ENCODE measurements at places on chromosomes 3 and 15.
A peak's percentile ranks its signal among the peaks of the same experiment; 100 is the strongest.

DNA sequence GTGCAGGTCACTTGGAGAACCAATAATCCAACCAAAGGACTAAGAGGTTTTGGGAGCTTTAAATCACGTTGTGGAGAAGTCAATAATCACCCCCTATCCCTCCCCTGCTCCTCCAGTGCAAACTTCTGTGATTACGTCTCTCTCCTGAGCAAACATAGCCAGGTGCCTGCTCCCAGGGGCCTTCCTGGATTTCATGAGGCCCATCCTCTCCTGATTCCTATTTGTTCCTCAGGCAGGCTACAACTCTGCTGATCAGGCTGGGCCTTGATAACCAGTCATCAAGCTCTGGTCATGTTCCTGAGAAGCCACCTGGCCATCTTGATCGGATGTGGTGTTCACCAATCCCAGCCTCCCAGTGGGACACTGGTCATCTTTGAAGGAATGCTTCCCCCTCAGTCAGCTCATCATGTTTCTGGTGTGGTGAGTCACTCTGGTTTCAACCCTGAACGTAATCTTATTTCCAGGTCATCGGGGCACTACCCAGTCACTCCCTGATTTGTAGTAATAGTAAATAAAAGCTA is 2.9 kb upstream of the ZNF710 start:
- DNase-seq: no peak
- H3K27ac ChIP-seq: peak overlapping the region; percentile 78

DNA sequence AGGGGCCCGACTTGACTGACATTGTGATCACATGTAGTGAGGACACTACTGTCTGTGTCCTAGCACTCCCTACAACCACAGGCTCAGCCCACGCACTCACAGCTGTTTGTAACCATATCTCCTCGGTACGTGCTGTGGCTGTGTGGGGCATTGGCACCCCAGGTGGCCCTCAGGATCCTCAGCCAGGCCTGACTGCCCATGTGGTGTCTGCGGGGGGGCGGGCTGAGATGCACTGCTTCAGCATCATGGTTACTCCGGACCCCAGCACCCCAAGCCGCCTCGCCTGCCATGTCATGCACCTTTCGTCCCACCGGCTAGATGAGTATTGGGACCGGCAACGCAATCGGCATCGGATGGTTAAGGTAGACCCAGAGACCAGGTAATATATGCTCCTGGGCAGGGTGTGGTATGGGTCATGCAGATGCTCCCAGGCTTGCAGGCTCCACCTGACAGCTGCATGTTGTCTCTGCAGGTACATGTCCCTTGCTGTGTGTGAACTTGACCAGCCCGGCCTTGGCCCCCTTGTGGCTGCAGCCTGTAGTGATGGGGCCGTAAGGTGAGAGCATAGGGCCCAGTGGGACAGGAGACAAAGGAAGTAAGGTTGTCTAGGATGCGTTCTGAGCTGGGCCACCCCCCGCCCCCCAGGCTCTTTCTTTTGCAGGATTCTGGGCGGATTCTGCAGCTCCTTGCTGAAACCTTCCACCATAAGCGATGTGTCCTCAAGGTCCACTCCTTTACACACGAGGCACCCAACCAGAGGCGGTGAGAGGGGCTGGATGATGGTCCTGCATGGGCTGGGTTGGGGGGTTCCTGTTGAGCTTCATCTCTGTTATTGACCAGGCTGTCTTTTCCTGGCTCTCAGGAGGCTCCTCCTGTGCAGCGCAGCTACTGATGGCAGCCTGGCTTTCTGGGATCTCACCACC is 4.4 kb downstream of the DALRD3 start:
- no peaks in the 10 kb centered on the region for H3K27me3 ChIP-seq
- H3K4me1 ChIP-seq: peaks cover 11% of the 10 kb centered on the region
- peaks cover 36% of the 10 kb centered on the region for H3K36me3 ChIP-seq
- no peak overlapping the region for H3K27ac ChIP-seq

GRCh38 chr3:175748087-175748730 is 889.1 kb downstream of the NAALADL2 start:
- H3K4me3 ChIP-seq: no peak overlapping the region
- DNase-seq: no peak
- H3K4me1 ChIP-seq: peaks cover 24% of the 10 kb centered on the region
- no peak overlapping the region for H3K27ac ChIP-seq
- no peaks in the 10 kb centered on the region for H3K27me3 ChIP-seq
- H3K36me3 ChIP-seq: no peaks in the 10 kb centered on the region

GRCh38 chr3:73427048-73427706 is 197.6 kb downstream of the PDZRN3 start:
- no peak overlapping the region for H3K4me3 ChIP-seq
- H3K4me1 ChIP-seq: peaks cover 27% of the 10 kb centered on the region
- no peak for DNase-seq
- peaks cover under 1% of the 10 kb centered on the region for H3K36me3 ChIP-seq
- no peaks in the 10 kb centered on the region for H3K27me3 ChIP-seq

GRCh38 chr15:81809543-81809942 is 236.3 kb downstream of the MEX3B start:
- DNase-seq: peak; percentile 41
- peaks cover 9% of the 10 kb centered on the region for H3K4me1 ChIP-seq
- no peak overlapping the region for H3K4me3 ChIP-seq
- no peaks in the 10 kb centered on the region for H3K36me3 ChIP-seq
- peak overlapping the region; percentile 32 for H3K27ac ChIP-seq
- no peaks in the 10 kb centered on the region for H3K27me3 ChIP-seq

- no peak overlapping the region for H3K27ac ChIP-seq
- H3K4me1 ChIP-seq: peaks cover 15% of the 10 kb centered on the region
- no peak overlapping the region for H3K4me3 ChIP-seq
- H3K36me3 ChIP-seq: peaks cover 22% of the 10 kb centered on the region
- no peak for DNase-seq
These were observed 150.5 kb downstream of the CFAP20DC start for GRCh38 chr3:58899159-58899952.

- no peaks in the 10 kb centered on the region for H3K36me3 ChIP-seq
- H3K4me3 ChIP-seq: peak overlapping the region; percentile 44
- H3K27ac ChIP-seq: peak overlapping the region; percentile 81
- no peak for DNase-seq
- H3K27me3 ChIP-seq: no peaks in the 10 kb centered on the region
These were observed 37.8 kb downstream of the EHHADH start for GRCh38 chr3:185215873-185216606.

- H3K27me3 ChIP-seq: peaks cover 6% of the 10 kb centered on the region
- H3K4me1 ChIP-seq: peaks cover 22% of the 10 kb centered on the region
- H3K4me3 ChIP-seq: no peak overlapping the region
- peaks cover 3% of the 10 kb centered on the region for H3K36me3 ChIP-seq
- DNase-seq: no peak
These were observed 79.6 kb upstream of the SLC6A6 start for GRCh38 chr3:14322667-14323295.

- DNase-seq: no peak
- H3K36me3 ChIP-seq: no peaks in the 10 kb centered on the region
- H3K4me3 ChIP-seq: no peak overlapping the region
- H3K27ac ChIP-seq: no peak overlapping the region
These were observed 389.5 kb upstream of the WNT5A start for GRCh38 chr3:55876560-55876959.

- no peaks in the 10 kb centered on the region for H3K36me3 ChIP-seq
- H3K4me3 ChIP-seq: no peak overlapping the region
- DNase-seq: no peak
- H3K27ac ChIP-seq: no peak overlapping the region
- no peaks in the 10 kb centered on the region for H3K27me3 ChIP-seq
These were observed 143.6 kb upstream of the BHLHE40 start for GRCh38 chr3:4835616-4836043.

DNA sequence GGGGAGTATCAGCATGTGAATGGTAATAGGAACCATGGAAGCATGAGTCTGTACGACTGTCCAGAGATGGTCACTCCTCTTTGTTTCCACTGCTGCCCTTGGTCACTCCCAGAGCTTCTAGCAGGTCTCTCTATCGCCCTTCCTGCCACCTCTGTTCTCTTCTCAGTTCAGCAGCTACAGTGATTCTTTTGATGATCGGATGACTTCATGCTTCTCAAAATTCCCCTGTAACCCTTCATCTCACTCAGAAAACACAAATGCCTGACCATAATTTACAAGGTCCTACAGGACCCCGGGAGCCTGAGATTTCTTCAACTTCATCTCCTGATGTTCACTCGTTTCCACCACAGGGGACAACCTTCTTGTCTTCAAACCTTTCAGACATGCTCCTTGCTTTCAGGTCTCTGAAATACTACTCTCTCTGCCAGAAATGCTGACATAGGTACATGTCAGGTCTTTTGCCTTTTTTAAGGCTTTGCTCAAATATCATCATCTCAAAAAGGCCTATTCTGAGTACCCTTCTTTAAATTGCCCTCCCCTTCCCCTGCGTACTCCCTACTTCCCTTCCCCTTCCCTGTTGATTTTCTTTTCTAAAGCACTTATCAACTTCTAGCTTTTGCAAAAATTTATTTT is 42.1 kb upstream of the BHLHE40 start:
- H3K27ac ChIP-seq: no peak overlapping the region
- H3K36me3 ChIP-seq: no peaks in the 10 kb centered on the region
- DNase-seq: no peak
- H3K27me3 ChIP-seq: no peaks in the 10 kb centered on the region

DNA sequence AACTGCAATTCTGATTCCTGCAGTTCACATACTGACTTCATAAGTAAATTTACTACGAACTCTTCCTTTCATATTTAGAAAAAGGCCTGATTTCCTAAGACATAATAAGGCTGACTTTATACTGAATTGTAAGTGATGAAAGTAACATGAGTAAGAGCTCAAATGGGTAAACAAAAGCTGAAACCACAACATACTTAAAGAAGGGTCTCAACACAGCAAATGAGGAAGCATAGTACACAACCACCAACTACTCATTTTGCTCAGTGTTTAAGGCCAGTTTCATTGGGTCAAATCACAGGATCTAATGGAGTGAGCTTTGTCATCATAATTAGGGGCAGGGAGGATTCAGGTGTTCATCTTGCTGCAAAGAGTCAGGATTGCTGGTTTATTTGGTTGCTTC is 81.4 kb downstream of the SETD2 start:
- no peak overlapping the region for H3K4me3 ChIP-seq
- no peak for DNase-seq
- no peak overlapping the region for H3K27ac ChIP-seq
- peaks cover under 1% of the 10 kb centered on the region for H3K4me1 ChIP-seq
- H3K27me3 ChIP-seq: no peaks in the 10 kb centered on the region

DNA sequence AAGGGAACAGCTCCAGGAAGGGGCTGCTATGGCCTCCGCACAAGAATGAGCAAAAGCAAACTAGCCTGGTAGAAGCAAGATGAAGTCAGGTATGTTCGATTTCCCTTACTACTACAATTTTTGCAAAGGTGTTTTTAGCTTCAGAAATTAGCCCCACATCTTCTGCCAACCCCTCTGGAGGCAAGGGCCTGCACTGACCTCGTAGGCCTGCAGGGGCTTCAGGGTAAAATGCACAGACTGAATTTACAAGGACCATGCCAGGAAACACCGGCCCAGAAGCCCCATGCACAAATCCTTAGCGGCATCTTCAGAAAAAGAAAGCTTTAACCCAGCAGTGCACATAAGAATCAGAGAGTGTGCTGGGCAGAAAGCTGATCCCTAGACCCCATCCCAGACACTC is 53.0 kb downstream of the SLC6A1 start:
- H3K4me1 ChIP-seq: no peaks in the 10 kb centered on the region
- H3K27me3 ChIP-seq: no peaks in the 10 kb centered on the region
- no peak overlapping the region for H3K27ac ChIP-seq

DNA sequence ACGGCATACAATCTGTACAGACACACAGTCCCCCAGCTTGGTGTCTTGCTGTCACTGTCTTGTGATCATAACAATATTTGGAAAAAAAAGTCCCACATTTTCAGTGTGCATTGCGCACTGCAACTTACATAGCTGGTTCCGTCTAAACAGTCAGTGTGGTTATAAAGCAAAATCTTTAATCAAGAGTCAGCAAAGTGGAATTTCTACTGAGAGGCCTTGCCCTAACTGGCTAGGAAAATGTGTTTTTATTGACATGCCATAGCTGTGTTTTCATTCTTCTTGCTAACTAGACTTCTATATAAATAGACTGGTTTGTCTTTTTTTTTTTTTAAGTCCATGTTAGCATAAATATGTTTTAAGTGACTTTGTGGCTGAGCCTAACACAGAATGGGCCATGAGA is 174.8 kb downstream of the POLR2M start:
- no peak for DNase-seq
- no peaks in the 10 kb centered on the region for H3K4me1 ChIP-seq
- H3K36me3 ChIP-seq: no peaks in the 10 kb centered on the region
- no peaks in the 10 kb centered on the region for H3K27me3 ChIP-seq

- DNase-seq: no peak
- no peaks in the 10 kb centered on the region for H3K36me3 ChIP-seq
- no peak overlapping the region for H3K4me3 ChIP-seq
- H3K27me3 ChIP-seq: no peaks in the 10 kb centered on the region
These were observed 311.1 kb upstream of the THBS1 start for GRCh38 chr15:39269821-39270220.

GRCh38 chr15:80480171-80480811 is 76.1 kb downstream of the ARNT2 start:
- no peak for DNase-seq
- no peak overlapping the region for H3K4me3 ChIP-seq
- no peaks in the 10 kb centered on the region for H3K27me3 ChIP-seq
- peaks cover 21% of the 10 kb centered on the region for H3K36me3 ChIP-seq
- H3K4me1 ChIP-seq: peaks cover 26% of the 10 kb centered on the region

- H3K27me3 ChIP-seq: no peaks in the 10 kb centered on the region
- H3K27ac ChIP-seq: no peak overlapping the region
- H3K4me1 ChIP-seq: no peaks in the 10 kb centered on the region
- DNase-seq: no peak
- H3K36me3 ChIP-seq: peaks cover 93% of the 10 kb centered on the region
These were observed 14.8 kb downstream of the MCM2 start for GRCh38 chr3:127612966-127613365.

GRCh38 chr3:55719508-55719907 is 232.4 kb upstream of the WNT5A start:
- no peaks in the 10 kb centered on the region for H3K27me3 ChIP-seq
- peaks cover 22% of the 10 kb centered on the region for H3K4me1 ChIP-seq
- H3K36me3 ChIP-seq: no peaks in the 10 kb centered on the region

DNA sequence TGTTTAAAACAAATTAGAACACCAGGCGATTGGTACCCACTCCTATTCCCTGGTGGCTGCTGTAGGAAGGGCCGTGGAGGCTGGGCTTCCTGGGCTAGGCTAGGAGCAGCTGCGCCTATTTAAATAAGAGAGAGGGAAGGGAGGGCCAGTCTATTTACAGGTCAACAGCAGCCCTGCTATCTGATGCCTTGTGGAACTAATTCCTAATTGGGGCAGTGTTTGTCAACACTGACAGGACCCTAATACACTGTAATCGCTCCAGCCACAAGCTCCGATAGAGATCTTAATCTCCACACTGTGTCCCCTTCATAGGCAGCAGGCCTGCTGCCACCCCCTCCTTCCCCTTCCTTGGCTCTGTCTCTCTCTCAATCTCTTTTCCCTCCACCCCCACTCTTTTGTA is 116.9 kb upstream of the SOX14 start:
- no peaks in the 10 kb centered on the region for H3K36me3 ChIP-seq
- peak; percentile 47 for DNase-seq
- H3K4me3 ChIP-seq: peak overlapping the region; percentile 3

Measured in WTC11 (cell line).